Cortex of kidney (tissue), 1 donor: ENCODE measurements at places on chromosomes 3 and 15.

DNA sequence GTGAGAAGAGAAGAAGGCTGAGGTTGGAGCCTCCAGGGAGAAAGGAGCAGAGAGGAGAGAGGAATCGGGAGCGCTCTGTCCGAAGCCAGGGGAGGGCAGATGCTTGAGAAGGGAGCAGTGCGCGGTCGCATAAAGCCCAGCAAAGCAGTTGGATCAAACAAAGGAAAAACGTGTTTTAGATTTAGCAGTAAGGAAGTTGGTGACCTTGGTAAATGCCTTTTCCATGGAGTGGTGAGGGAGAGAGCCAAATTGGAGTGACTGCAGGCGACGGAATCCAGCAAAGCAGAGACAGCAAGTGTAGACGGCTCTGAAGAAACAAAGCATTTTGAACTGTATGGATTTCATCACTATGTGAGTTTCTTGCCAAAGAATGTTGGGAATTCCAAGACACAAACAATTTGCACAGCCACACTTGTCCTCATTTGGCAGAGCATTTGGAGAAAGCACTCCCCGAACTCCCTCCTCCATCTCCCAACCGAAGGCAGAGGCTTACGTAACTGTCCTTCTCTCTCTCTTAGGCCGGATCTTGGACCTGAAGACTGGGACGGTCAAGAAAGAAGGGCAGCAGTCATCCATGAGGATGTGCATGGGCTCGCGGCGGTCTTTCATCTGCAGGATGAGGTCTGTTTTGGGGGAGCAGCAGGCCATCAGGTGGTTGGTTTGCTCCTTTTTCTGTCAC is 103.6 kb downstream of the ARNT2 start:
- no peak for DNase-seq

- DNase-seq: no peak
Observed at GRCh38 chr3:158072790-158073189, 33.4 kb downstream of the SHOX2 start.

DNA sequence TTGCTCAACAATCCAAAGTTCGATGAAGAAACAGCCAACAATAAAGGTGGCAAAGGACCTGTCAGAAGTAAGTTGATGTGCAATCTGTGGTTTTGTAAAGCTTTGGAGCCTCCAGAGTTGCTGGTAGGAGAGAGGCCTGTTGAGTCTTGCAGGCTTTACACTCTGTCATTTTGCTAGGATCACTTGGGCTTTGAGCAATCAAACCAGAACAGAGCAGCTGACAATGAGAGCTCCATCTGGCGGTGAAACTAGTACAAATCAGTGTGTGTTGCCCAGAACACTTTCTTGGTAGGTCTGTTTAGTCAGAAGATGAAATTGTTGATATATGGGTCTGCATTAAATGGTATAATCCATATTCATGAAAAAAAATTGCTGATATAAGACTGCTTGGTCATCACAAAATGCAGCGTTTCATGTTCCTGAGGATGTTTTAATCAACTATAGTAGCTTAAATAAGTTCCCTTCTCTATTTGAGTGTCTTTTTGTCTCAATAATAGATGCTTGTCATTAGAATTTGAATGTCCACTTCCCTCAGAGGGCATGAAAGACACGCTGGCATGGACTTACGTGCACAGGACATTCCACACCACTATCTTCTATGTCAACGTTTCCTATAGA is 25.7 kb downstream of the TMOD2 start:
- no peak for DNase-seq

DNA sequence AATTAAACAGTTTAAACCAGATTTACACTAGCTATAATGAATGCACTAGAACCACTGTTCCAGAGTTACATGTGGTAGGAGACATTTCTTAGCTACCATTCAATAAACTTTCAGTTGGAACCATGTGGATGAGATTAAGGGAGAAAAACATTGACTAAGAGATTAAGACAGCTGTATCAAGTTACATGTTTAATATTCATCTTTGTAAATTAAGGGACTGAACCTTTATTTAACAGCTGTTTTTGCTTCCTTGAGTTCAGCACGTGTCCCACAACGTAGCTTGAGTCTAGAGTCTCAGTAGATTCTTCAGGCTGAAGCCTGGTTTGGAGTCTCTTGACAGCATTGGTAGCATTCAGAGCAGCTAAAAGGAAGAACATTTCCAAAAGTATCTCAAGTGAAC is 27.2 kb upstream of the CFAP44 start:
- no peak for DNase-seq

DNA sequence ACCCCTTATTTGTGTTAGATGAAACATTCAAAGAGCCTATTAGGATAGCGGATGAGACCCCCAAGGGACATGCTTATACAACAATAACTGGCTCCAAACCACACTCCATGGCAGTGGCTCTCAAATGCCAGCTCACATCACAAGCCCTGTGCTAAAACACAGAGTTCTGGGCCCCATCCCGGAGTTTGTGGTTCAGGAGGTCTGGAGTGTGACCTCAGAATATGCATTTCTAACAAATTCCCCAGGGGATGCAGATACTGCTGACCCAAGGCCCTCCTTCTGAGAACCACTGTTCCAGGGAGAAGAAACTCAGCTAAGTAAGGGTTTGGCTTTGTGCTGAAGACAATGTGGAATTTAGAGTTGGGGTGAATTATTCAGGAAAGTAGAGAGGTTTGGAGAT is 3.6 kb downstream of the CCRL2 start:
- DNase-seq: no peak

GRCh38 chr3:17399586-17399985 is 342.8 kb downstream of the TBC1D5 start:
- no peak for DNase-seq

- DNase-seq: no peak
Observed at GRCh38 chr3:68136411-68136810, 482.0 kb upstream of the SUCLG2 start.

GRCh38 chr3:141055136-141055535 is 4.0 kb downstream of the SPSB4 start:
- DNase-seq: no peak

DNA sequence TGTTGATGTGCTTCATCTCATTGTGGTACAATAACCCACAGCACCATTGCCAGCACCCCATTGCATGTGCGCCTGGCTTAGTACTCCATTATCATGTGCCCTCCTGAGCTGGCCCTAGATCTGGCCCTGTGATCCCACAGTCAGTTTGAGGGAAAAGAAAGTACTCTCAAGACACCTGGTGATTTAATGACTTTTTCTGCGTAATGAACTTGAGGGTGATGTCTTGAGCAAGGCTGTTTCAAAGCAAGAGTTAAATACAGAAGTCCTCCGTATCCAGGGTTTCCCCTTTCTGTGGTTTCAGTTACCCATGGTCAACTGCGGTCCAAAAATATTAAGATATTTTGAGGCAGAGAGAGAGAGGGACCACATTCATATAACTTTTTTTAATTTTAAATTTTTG is 16.3 kb downstream of the C3orf20 start:
- DNase-seq: no peak

DNA sequence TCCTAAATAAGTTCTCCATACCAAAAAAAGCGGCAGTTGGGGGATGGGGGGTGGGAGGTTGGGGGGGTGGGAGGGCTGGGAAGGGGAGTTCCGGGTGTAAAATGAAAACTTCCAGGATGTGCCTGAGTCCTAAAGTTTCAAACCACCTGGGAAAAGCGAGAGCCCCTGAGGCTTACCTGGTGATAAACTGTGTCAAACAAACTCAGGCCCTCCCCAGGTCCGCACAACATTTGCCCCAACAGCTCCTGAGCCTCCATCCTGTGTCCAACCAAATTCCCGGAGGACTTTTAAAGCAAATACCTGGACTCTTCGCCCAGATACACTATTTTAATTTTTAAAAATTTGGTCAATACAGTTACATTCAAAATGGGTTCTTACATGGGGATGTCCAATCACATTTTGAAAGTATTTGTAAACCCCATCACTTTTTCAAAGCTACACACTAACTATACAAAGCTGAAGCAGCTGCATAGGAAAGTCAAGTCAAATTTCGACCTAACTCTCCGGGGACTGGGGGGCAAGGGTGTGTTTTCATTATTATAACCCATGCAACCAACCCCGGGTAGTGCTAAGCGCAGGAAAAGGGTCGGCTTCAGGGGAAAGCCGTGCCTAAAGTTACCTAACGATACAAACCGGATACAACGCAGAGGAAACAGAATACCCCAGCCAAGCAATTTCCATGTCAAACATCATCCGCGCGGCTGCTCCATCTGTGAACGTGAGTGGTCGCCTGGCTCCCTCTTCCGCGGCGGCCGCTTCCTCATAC is 685 bp upstream of the FOXB1 start:
- no peak for DNase-seq

DNA sequence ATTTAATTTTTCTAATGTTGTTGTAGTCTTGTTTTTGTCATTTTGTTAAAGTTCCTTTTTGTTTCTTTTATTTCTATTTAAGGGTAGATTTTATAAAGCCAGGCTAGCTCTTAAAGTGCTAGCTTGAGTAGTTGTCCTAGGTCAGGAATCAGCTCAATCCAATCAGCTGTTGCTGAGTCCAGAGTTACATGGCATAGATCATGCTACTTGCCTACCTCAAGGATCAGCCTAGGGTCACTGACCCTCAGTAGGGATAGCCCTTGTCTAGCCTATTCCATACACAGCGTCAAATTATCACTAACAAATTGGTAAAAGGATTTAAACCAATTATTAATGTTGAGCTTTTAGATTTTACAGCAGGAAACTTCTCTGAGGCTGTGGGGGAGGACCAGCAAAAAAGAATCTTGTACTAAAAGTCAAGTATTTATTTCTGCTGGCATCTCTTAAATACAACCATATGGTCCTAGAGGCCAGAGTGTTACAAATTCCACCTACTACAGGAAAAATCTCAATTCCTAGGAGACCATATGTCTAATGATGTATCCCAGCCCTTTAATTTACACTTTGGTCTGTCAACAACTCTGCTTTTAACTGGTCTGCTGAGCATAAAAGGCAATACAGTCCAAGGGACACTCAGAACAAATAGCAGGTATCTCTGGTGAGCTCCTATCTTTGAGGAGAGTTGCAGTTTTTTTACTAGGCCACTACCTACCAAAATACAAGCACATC is 138.3 kb upstream of the PTPRG start:
- no peak for DNase-seq

DNA sequence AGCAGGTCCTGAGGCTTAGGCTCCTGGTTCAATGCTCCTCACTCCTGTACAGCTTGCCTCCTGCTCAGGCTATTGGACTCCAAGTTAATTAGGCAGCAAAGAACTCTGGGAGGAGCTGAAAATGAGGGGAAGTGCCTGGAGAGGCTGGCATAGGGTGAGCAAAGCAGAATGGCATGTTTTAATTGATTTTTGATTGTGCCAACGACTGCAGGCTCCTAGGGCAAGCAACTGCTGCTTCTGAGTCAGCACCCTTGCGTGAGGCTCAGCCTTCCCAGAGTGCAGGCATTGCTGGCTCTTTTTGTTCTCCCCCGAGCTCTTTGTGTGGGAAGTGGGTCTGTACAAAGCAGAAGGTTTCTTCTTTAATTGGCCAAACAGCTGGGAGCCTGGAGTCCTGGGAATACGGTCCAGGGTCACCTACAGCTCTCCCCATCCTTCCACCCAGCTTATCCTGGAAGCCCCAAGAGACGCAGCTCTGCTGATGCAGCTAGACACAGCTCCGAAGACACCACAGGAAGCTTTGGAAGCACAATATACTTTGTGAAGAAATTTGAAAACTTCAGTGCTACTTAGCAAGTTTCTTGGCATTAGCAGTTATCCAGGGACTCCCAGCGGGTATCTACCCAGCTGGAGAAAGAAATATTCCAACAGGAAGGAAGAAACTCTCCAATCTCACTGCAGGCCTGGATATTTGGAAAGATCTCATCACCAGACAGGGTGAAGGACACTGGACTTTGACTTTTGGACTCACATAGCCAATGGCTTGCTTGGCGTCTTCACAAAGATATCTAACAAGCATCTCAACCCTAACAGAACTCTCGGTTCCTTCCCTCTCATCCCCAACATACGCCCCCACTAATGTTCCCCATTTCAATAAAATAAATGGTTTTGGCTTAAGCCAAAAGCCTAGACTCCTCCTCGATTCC is 76.8 kb downstream of the BDH1 start:
- no peak for DNase-seq

DNA sequence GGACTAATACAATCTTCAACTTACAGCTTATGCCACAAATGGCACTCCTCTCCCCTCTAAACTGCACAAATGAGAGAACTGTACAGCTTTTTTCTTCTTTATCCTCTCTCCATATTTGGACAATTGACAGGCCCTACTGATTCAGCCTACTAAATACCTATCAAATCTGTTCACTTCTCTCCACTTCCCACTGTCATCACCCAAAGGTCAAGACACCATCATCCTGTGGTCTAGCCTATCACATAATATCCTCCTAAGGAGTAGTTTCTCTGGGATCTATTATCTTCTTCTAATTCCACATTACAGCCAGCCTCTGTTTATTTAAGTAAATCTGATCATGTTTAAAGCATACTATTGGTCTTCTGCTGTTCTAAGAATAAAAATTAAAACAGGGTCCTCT is 33.0 kb upstream of the SLC12A8 start:
- no peak for DNase-seq

- no peak for DNase-seq
Observed at GRCh38 chr3:14775563-14775962, 43.2 kb upstream of the FGD5 start.

DNA sequence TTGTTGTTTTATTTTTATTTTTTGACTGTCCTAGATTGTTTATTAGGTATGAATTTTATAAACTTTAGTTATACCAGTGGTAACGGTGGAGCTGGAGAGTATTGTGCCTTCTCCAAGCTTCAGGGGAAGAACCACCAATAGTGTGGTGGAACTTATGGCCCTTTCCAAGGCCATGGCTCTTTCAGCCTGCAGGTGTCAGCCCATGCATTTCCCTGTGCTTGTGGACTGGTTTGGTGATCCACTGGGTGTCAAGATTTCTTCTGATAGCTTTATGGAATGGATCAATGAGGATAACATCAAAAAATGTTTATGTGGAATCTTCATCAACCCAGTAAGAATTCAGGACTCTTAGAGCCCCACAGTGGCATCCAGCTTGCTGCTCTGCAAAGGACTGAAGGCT is 19.2 kb upstream of the SCAMP5 start:
- DNase-seq: no peak

GRCh38 chr15:92123962-92124656 is 269.6 kb upstream of the ST8SIA2 start:
- DNase-seq: no peak

DNA sequence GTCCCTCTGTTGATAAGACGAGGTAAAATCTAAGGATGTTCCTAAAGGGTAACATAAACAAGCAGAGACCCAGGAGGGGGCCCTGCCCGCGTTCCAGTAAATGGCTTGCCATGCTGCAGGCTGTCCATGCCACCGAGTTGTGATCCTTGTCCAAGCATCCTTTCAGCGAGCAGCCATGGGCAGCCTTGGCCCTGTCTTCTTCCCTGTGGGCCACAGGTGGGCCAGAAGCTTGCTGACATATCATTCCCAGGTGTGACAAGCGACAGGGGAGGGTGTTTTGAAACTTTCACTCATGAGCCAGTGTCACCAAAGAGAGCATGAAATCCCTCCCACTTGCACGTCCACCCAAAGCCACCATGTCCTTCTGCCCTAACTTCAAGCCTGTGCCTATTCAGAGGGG is 53.7 kb downstream of the PCSK6 start:
- DNase-seq: no peak

DNA sequence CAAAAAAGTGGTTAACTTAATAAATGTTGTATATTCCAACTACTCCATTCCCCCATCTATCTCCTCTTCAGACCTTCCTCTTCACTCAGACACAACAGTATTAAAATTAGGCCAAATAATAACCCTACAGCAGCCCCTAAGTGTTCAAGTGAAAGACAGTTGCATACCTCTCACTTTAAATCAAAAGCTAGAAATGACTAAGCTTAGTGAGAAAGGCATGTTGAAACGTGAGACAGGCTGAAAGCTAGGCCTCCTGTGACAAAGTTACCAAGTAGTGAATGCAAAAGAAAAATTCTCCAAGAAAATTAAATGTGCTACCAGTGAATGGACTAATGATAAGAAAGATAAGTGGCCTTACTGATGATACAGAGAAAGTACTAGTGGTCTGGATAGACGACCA is 71.7 kb downstream of the ANKRD28 start:
- DNase-seq: no peak
